Stimulated activated naive CD4-positive, alpha-beta T cell (primary cell): ENCODE measurements at places on chromosomes 3 and 15.

DNA sequence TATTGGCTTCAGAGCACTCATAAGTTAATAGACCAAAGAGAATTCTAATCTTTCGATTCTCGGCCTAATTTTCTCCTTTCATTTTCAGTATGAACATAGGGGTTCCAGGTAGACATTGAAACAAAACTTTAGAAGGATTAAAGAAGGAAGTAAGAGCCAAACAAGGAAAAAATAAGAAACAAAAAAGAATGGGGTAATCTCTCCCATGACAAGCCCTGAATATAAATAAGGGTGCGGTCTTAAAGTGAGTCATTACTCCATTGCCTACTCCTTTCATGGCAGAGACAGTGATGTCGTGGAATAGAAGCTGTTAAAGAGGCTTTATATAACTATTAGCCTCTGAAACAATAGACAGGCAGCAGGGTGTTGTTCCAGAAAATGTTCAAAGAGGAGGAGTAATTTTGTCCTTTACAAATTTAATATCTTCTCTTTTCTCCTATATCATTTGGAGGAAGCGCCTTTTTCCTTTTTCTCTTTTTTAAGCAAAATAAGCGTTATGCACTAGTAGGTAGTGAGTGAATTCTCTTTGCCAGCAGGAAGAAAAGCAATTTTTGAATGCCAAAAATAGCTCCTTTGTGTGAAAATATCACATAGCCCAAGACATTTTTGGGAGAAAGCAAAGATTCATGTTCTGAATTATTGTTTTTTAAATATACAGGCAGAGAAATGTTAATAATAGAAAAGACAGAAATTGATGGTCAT is 607.9 kb upstream of the KCNMB2 start:
- DNase-seq = no peak

- no peak for DNase-seq
Observed at GRCh38 chr15:73687351-73687750, 3.2 kb downstream of the CD276 start.

DNA sequence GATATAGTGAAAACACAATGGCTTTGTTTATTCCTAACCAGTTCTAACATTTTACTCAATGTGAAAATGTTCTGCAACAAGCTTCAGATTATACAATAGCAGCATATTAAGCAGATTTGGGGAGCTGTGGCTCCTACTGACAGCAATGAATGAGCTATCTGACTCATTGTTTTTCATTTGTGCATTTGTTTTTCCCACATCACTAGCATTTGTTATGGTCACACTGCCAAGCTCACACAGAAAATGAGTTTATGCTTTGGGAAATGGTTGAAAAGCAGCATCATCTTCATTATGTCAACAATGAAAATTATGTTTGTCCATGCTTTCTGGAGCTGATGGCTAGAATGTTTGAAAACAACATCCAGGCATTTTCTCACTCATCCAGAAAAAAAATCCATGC is 53.5 kb downstream of the ZPLD1 start:
- DNase-seq = no peak

- DNase-seq = no peak
Observed at GRCh38 chr15:50137893-50138292, 18.9 kb upstream of the ATP8B4 start.

DNA sequence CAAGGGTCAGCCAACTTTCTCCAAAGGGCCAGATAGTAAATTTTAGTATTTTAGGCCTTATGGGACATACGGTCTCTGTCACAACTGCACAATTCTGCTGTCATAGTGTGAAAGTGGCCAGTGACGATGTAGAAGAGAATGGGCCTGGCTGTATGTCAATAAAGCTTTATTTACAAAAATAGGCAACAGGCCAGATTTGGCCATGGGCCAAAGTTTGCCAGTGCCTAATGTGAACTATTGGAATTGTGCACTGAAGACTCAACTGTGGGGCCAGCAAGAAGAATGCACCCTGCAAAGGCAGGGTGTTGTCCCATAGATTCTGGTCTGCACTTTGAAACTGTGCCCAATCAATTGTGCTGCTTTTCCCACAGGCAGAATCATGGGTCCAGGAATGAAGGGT is 69.4 kb upstream of the PRR23E start:
- no peak for DNase-seq

DNA sequence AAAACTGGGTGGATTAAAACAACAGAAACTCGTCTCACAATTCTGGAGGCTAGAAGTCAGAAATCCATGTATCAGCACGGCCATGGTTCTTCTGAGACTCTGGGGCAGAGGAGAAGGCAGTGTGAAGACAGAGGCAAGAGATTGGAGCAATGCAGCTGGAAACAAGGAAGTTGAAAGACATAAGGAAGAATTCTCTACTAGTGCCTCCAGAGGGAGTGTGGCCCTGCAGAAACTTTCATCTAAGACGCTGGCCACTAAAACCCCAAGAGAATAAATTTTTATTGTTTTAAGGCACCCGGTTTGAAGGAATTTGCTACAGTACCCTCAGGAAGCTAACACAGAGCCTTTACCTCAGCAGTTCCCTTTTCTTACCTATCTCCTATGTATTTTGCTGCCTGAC is 1012.2 kb upstream of the CADM2 start:
- no peak for DNase-seq

DNA sequence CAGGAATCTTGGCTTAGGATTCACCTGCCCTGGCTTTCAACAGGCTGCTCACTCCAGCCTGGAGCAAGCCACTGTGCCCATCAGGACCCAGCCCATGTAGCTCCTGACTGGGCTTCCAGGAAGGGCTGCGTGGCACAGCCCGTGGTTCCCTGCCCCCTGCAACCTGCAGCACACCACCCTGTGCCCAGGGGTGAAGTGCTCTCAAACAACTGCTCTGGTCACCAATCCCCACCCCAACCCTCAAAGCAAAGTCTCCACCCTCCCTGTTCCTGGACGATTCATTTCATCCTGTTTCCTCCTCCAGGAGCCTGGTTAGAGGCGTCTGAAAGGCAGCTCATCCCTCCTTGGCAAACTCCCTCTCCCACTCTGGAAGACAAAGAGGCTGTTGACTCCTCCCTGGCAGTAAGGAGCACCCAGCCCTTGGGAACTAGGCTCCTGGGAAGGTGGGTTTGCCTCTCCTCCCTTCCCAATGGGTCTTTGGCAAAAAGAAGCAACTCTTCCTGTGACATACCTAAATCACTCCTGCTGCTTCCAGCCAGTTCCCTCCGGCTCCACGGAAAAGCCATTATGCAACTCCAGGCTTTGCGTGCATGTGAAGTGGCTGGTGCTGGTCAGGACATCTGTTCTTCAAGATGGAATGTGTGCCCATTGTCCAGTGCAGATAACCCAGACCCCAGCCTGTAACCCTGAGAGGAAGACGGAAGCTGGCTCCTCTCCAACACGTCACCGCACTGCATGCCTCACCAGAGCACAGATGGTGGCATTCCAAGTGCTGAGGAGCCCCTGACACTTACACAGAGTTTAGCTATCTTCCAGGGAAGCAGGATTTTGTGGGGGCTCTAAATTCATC is 29.1 kb upstream of the VIPR1 start:
- DNase-seq = no peak

DNA sequence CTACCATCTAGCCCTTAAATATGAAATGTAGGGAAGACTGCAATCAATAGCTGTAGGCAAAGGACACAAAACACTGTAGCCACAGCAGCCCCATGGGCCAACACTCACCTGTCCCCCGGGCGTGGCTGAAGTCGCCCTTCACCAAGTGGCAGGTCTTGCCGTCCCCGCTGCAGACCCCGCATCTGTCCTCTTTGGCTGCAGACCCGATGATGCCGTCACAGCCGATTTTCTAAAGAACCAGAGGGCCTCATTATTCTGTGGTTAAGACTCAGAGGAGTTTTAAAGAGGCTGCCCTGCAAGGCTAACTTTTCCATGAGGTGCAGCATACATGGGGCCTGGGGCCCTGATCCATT is 245.6 kb downstream of the ADAMTS17 start:
- no peak for DNase-seq

GRCh38 chr15:73139744-73140553 is 87.7 kb downstream of the NEO1 start:
- no peak for DNase-seq

DNA sequence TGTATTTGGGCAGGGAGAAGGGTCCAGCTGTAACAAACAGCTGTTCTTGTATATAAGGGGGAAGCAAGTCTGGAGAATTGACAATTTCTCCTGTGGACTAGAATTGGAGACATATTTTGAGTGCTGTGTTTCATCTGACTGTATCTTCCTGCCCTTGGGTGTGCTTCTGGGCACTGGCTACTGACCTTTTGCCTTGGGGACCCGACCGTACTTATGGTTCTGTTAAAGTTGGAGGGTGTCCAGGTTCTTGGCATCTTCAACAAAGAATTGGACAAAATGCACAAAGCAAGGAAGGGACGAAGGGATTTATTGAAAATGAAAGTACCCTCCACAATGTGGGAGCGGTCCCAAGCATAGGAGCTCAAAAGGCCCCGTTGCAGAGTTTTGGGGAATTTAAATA is 31.0 kb downstream of the MAP2K1 start:
- DNase-seq = no peak

GRCh38 chr3:6985848-6986247 is 124.9 kb downstream of the GRM7 start:
- no peak for DNase-seq

GRCh38 chr3:43273416-43273815 is 12.9 kb upstream of the SNRK start:
- no peak for DNase-seq

DNA sequence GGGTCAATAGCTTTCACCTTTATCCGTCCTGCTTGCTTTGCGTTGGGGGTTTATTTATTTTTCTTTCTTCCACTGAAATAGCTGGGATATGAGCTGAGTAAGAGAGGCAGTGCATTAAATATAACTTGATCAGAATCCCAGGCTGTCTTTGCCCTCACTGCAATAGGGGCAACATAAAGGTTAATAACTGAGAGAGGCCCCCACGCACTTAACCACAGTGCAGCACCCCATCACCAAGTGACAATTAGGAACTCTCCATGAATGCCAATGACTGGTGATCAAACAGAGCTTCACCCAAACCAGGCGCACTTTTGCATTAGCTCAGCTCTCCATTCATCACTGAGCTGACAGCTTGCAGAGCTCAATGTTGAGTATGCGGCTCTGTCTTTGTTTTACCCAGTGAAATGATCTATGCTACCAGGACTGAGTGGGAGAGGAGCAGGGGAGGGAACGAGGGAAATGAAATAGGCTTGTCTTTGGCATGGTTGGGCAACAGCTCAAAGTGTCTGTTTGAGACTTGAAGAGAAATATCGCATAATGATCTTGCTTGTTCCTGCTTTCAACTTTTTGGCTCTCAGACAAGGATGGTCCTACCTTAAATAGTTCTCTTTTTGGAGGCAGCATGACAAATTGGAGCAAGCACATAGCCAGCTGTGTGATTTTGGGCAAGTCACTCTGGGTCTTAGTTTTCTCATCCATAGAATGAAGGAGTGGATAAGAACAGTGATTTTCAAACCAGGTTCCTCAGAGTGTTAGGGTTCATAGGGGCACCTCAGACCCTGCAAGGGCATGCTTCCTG is 14.5 kb upstream of the GLCE start:
- DNase-seq = no peak

DNA sequence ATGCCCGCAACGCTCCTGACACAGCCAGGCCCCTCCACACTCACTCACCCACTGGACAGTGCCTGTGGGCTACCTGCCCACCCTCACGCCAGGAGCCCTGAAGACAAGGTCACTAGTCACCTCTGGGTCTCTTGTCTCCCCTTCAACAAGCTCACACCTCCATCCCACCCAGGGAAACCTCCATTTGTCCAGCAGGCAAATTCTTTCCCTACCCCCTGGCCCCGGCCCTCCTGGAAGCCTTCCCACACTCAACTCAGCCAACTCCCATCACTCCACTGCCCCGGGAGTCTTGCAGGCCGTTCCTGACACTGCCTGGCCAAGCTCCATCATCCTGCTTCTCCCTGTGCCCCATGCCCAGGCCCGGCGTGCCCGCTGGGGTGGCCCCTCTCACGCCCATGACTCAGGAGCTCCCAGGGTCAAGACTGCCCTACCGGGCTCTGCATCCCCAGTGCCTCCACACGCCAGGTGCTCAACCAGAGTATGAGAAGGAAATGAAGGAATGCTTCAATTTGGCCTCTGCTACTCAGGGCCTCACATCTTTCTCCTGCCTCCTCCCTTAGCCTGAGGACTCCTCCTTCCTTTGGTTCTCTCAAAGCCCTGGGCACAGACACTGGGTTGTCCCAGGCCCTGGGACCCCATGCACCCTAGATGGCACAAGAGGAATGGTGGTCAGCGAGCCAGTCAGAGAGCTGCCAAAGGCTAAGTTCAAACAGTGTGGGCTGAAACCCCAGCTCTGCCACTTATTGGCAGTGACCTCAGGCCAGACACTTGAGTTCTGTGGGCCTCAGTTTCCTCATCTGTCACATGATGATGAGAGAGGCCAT is 88.6 kb downstream of the SEC22A start:
- DNase-seq = no peak

DNA sequence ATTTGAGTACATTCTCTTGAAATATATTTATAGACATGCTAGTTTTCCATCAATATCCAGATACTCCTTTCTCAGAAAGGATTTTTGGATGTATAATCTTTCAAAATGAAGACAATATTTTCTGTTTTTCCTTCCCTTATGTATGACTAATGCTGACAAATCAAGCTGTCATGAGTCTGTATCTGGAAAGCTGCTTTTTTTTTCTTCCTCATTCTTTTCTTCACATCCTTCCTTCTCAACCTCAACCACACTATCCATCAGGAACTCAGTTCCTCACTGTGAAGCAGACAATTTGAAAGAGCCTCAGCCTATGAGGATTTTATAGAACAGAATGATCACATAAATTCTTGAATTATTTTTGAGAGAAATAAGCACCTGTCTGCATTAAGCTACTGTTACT is 335.9 kb upstream of the EPHA6 start:
- no peak for DNase-seq

DNA sequence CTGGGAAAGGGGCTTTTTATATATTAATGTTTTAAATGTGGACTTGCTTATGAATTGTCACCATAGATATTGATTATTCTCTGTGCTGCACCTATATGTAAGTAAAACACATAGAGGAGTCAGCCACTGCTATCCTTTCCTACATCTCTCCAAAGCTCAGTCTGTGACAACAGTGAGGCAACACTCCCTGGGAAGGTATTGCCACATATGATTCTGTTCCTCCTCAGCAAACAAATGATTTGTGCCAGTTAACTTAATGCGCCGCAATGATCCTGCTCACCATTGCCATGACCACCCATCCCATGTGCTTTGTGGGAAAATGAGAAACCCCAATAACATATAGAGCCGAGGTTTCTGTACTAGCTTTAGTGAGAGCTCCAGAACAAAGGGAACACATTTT is 75.1 kb upstream of the FBN1 start:
- no peak for DNase-seq
